NCI-H1092 treated with DMSO at 0.1 percent for 48 hours (cell line): ENCODE measurements at places on chromosomes 2 and 18.

DNA sequence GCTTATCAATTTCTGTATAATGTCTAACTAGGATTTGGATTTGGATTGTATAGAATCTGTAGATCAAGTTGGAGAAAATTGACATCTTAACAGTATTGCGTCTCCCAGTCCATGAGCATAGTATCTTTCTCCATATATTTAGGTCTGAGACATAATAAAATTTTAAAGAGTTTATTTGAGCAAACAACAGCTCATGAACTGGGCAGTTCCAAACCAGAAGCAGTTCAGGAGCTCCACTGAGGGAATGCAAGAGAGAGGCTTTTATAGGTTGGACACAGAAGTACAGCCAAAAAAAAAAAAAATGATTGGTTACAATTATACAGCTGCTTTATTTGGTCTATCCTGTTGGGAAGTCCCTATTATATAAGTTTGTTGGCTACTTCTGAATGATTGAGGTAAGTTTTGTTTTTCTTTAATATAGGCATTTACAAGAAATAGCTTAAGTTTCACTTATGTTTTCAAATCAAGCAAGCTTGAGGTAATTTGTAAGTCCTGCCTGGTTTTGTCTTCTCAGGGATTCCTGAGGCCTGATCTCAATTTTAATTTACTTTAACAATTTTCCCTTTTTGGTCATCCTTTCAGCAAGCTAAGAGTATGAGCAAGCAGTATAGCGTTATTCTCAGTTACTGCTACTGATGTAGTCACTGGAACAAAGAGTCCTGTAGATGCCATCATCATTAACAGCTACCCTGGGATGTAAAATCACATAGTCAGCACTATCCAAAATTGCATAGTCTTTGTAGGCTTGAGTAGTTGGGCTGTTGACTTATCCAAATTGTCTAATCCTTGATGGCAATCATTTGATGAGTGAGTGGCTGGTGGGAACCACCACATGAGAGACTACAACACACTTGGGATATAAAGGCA lies 27.5 kb upstream of the RUFY4 start:
- DNase-seq, result no peak

DNA sequence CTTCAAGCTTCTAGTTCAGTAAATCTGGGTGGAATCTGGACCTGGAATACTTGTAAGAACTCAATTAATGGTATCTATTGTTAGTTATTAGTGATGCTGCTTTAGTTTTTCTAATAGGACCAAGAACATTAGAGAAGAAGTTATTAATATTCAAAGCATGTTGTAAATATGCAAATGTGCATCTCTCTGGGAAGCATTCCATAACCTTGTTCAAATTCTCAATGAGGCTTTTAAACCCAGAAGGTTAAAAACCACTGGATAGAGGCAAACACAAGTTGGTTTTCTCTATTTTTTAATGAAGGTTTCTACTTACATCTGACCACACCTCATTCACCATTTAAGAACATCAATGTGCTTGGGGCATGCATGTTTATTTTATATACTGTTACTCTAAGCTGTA lies 16.1 kb upstream of the ACVR1C start:
- DNase-seq, result no peak

DNA sequence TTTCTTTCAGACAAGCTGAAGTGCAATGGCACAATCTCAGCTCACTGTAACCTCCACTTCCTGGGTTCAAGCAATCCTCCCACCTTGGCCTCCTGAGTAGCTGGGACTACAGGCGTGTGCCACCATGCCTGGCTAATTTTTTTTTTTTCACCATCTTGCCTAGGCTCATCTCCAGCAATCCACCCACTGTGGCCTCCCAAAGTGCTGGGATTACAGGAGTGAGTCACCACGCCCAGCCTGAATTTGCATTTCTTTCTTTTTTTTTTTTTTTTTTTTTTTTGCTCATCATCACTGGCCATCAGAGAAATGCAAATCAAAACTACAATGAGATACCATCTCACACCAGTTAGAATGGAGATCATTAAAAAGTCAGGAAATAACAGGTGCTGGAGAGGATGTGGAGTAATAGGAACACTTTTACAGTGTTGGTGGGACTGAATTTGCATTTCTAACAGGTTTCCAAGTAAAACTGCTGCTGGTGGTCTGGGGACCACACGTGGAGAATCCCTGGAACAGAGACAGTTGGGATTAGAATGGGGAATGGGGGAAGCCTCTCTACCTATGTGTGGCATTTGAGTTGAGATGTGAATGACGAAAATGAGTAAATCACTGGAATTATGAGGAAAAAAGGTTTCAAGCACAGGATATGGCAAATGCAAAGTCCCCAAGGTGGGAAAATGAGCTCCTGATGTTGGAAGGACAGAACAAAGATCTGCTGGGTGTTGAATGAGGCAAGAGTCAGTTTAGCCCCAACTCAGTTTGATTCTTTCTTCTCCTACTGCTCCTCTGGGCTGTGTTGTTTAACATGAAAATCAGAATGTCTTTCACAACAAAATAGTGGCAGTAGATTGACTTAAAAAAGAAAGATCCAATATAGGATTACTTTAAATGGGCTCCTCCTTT lies 88.8 kb upstream of the MAP4K4 start:
- DNase-seq, result no peak

DNA sequence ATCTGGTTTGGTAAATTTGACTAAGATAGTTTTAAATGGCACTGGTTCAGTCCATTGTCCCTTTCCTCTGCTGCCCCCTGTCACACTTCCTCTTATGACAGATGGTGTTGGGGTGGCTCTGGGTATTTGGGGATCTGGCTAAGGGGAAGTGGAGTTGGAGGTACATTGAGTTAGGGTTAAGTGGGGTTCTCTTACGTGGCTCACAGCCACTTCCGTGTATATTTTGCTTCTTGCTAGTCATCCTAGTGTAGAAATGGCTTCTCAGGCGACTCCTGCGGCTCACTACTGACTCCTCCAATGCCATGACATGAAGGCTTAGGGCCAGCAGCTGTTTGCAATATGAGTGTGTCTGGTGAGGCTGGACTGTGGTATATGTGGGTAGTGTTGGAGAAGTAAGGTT lies 187.0 kb downstream of the HAUS1 start:
- no peak for DNase-seq

DNA sequence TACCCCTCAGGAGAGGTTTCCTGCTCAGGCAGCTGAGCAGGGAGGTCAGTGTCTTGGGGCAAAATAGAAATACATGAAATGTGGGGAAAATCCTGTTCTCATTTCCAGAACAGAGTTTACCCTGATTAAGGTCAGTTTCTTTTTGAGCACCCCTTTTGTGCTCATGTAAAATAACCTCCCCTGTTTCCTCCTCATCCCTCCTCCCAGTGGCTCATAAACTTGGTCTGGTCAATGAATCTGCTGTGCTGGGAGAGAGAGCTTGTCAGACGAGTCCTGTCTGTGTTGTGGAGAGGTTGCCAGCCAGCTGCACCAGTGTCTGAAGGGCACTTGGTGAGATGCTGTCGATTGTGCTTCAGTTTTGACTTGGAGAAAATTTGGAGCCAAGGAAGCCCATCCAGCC lies 48.6 kb downstream of the NTSR2 start:
- DNase-seq, result no peak

DNA sequence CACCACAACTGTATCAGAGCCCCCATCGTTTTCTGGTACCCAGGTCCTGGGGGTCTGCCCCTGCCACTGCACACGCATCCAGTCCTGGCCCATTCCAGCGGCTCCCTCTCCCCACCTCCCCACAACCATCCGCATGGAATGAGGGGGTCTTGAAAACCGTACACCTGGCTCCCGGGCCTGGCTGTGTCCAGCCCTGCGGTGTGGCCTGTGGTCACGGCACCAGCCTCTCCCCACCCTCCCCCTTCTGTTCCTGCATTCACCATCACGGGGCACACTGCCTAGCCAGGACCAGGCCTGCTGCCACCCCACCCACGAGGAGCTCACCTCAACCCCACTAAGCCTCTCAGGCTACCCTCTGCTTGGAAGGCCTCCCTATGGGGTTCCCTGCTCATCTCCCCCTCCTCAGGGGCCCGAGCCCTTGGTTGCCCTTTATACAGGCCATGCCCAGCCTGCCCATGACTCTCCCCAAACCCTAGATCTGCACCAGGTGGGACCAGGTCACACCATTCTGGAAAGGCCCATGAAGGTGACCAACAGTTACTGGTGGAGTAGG lies 11.4 kb downstream of the GPR35 start:
- no peak for DNase-seq

DNA sequence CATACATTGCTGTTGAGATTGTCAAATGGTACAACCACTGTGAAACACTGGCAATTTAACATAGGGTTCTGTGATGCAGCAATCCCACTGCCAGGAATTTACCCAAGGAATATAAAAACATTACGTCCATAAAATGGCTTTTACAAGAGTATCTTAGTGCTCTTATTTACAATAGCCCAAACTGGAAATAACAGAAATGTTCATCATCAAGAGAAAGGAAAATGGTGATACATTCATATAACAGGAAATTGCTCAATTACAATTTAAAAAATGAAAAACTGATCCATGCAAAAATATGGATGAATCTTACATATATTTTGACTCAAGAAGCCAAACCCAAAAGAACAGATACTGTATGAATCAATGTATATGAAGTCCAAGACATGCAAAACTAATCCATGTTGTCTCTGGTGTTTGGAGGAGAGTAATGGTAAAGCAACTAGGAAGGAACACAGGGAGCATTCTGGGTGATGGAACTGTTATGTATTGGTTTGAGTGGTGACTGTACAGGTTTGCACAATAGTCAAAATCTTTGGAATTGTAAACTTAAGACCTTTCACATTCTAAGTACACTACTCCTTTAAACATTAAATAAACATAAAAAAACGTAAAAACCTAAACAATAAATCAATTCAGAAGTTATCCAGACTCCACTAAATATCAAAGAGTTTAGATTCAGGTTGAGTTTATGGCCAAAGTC lies 104.8 kb upstream of the WDR75 start:
- no peak for DNase-seq
